Activated CD4-positive, alpha-beta T cell treated with anti-CD3 and anti-CD28 coated beads, Interleukin-2, amount 50 U/mL, for 1 hour (primary cell): ENCODE measurements at places on chromosomes 5 and 9.

- no peak for DNase-seq
Measured at GRCh38 chr5:171477101-171477500, 57.7 kb downstream of the FGF18 start.

GRCh38 chr5:168062239-168062638 lies 229.2 kb upstream of the WWC1 start:
- DNase-seq = no peak

DNA sequence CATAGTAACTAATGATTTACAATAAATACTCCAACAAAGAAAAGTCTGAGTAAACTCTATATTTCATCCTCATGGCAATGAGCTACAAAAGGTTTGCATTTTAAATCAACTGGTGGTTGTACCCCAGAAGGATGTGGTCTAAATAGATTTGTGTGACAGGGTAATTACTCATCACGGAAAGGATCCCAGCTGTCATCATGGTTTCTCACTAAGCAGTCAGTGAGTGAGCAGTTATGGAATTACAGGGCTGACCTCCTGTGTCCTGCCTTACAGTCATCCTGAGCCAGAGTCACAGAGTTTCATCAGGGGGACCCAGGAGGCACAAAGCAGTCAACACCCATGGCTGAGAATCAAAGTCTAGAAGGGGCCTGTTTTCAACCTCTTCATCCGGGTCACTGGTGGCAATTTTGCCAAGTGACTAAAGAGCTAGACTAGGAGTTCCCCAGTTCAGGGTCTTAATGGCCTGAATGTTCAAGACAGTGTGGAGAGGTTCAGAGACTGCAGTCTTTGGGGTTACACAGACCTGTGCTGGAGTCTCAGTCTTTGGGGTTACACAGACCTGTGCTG lies 210.7 kb upstream of the SLC24A2 start:
- DNase-seq = no peak

DNA sequence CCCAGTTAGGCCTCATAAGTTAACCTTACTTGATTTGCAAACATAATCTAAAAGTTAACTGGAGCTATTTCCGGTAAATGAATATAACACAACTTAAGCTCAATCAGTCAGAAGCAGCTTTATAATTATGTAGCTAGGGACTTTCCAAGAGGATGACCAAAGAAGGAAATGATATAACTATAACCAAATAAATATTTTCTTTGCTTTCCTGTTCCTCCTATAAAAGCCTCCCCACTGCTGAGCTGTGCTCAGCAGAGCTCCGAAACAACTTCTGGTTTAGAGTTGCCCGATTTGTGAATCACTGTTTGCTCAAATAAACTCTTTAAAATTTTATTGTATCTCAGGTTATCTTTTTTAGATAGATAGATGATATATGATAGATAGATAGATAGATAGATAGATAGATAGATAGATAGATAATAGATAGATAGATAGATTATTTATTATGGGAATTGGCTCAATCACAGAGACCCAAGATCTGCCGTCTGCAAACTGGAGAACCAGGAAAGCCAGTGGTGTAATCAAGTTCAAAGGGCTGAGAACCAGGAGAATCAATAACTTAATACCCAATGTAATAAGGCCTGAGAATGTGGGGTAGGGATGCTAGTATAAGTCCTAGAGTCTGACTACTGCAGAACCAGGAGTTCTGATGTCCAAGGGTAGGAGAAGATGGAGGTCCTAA lies 19.3 kb upstream of the TMEM161B start:
- no peak for DNase-seq
